Stimulated activated CD8-positive, alpha-beta memory T cell treated with anti-CD3 and anti-CD28 coated beads, Interleukin-7, amount 100 ng/mL, for 1 hour (primary cell): ENCODE measurements at places on chromosomes 6 and 20.
A peak's percentile ranks its signal among the peaks of the same experiment; 100 is the strongest.

GRCh38 chr20:588932-589672 lies 21.0 kb downstream of the TCF15 start:
- no peak for DNase-seq

DNA sequence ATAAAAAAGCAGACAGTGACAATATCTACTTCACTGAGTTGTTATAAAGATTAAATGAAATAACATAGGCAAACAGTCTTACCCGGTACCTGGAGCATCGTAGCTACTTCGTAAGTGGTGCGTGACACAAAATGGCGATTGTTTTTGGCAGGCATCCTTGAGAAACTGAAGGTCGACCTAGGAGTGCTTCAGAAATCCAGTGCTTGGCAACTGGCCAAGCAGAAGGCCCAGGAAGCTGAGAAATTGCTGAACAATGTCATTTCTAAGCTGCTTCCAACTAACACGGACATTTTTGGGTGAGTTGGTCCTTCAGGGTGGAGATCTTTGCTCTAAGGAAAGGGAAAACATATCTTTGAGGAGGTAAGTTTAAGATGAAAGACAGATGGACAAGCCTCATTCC lies 4.8 kb downstream of the BPIFA2 start:
- DNase-seq: no peak

- no peak for DNase-seq
These were observed 4.5 kb upstream of the SPDEF start for GRCh38 chr6:34560366-34561226.

DNA sequence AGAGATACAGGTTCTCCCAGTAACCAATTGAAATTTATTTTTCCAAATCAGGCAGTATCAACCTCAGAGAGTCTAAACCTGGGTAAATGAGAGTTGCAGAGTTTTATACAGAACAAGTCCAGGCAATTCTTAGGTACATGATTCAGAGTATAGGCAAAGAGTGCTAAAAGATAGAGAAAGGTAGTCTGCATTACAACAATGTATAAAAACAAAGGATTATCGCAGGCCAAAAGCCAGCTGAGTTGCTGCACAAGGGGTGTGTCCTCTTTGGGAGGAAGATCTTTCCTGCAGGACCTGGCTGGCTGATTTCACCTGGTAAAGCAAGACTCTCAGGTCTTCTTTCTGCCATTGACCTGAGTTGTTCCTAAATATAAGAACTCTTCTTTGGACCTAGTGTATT lies 48.9 kb upstream of the ECHDC1 start:
- DNase-seq: no peak

- no peak for DNase-seq
These were observed 26.3 kb downstream of the SLC13A3 start for GRCh38 chr20:46624946-46625345.

DNA sequence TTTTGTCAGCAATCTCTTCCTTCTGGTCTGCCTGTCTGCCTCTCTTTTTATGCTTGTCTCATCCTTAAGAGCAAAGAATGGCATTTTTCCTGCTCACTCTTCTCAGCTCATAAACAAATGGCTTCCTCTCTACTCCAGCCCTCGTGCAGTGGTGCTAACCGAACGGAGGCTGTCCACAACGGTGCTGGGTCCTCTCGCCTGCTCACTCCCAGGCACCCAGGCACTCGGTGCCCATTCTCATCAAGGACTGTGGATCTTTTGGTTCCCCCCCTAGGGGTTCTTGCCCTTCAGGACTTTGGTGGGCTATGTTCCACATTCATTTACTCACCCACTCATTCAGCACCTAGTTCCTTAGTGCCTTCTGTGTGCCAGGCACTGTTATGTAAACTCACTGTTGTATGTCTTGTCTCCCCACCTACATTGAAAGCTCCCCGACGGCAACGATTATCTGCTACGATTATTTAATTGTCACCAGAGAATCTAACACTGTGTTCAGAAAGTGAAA lies 113.9 kb downstream of the FYN start:
- DNase-seq: no peak

DNA sequence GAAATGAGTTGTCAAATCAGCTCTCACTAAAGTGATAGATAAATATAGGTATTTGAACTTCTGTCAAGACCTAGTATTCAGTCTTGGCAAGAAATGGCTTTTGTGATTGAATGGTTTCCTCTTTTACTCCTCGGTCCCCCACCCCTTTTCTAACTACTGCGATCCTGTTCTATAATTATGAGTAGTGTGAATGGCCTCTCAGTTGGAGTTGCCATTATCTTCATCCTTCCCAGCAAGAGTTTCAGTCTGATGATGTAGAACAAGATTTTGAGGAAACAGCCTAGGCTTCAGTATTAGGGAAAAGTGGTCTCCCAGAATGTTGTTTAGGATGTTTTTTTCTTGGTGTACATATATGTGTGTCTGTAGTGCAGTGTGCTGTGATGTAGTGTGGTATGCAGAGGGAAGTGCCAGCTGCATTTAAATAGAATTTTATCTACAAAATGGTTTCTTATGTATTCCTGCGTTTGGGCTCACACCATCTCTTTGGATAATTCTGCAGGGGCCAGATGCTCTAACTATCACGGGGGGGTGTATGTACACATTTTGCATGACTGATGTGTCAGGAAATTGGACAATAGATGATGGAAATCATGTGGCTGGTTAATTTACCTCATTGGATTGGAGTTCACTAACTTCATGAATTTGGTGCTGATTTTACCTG lies 180.1 kb upstream of the MMS22L start:
- no peak for DNase-seq

GRCh38 chr20:18101125-18101810 lies 36.4 kb upstream of the KAT14 start:
- DNase-seq: no peak

DNA sequence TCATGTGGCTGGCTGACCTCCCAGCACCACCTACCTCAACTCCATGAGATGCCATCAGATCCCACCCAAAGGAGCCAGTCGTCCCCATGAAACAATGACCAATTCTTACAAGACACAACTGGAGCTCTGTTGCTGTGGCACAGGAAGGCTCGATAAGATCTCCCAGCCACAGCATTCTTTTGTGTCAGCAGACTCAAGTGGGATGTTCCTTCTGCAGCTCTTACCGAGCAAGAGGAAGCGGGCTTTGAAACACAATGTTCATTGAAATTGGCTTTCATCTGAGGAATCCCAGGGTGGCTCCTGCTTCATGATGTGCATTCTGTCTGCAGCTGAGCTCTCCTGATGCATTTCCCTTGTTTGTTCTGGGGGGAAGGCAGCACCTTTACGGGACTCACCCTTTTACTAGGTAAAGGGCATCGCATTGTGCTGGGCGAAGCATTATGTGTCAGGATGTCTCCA lies 222.0 kb upstream of the SGK1 start:
- no peak for DNase-seq

DNA sequence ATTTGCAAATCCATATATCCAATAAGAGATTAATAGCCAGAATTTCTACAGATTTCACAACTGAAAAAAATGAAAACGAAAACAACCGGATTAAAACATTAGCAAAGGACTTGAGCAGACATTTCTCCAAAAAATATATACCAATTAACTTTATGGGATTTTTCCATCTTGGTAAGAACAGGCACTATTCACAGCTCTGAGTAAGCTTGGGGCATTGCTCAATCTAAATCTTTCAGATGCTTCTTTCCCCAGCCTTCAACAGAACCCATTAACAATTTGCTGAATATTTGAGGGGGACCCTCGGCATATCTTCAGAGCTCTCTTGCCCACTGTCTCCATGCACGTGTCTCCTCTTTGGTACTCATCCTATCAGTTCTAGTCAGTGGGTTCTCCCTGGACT lies 111.7 kb upstream of the CD93 start:
- no peak for DNase-seq

- DNase-seq: no peak
These were observed 483 bp downstream of the SMIM26 start for GRCh38 chr20:18567739-18568091.

DNA sequence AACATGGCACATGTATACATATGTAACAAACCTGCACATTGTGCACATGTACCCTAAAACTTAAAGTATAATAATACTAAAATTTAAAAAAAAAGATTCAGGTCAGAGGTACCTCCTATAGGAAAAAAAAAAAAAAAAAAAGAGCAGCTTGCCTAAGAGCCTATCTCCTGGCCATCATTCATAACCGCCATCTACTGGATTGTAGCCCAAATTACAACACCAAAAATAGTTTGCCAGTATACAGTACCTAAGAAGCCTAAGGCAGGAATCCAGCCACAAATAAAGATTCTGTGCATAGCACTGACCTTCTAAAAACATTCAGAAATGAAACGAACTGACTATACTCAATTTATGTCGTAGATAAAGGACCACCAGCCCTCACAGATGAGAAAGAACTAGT lies 438.4 kb upstream of the ADGRB3 start:
- DNase-seq: no peak

- no peak for DNase-seq
These were observed 9.9 kb upstream of the PCIF1 start for GRCh38 chr20:45924391-45925261.

GRCh38 chr6:159693128-159693893 lies at the start of gene SOD2:
TSS of gene SOD2 (minus strand) at chr6:159693241. CDS start at chr6:159693167, 74 bp downstream.
- DNase-seq: peak; percentile 62

DNA sequence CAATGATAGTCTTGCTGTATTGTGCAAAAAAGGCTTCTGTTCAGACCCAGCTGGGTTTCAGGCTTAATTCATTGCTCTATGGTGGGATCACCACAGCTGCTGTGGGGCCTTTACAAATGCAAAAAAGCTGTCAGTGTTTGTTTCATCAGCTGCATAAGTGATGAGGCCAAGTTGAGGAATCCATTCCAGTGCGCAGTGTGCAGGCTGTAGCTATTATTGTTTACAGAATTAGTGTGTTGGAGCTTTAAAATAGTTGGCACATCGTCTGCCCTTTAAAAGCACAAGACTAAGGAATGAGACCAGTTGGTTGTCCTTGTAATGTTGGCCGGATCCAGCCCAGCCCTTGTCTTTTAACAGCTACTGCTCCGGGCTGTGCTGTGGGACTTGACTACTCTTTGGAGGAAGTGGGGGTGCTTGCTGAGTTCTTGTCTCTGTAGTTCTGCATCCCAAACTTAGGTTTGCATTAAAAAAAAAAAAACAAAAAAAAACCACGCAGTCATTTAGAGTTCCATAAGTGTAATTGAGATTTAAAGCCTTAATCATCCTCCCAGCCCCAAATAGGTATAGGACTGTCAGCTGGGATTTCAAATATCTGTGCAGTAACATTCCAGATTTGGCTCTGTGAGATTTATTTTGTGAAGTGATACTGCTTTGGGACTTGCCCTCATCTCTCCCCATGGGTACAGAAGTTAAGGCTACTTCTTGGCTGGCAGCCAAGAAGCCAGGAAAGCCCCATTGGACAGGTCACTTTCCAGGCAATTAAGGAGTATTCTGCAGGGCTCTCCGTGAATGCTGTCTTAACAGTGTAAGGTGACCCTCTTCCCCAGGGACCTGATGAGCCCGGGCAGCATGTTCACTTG lies 19.3 kb downstream of the JARID2 start:
- DNase-seq: no peak

- no peak for DNase-seq
These were observed 34.0 kb upstream of the NUP153 start for GRCh38 chr6:17740559-17741220.

DNA sequence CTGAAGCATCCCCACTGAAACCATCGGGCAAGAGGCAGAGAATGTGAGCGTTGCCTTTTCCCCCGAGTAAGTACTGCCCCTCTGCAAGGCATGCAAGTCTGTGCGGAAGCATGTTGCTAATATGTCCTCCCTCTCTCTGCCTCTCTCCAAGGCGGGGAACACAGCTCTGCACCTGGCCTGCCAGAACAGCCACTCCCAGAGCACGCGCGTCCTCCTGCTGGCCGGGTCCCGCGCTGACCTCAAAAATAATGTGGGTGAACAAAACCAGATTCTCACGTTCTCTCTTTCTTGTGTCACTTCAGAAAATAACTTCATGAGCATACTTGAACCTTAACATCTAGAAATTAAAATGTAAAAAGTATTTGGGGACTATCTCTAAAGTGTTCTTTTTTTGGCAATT lies 26.4 kb downstream of the LYRM2 start:
- no peak for DNase-seq

DNA sequence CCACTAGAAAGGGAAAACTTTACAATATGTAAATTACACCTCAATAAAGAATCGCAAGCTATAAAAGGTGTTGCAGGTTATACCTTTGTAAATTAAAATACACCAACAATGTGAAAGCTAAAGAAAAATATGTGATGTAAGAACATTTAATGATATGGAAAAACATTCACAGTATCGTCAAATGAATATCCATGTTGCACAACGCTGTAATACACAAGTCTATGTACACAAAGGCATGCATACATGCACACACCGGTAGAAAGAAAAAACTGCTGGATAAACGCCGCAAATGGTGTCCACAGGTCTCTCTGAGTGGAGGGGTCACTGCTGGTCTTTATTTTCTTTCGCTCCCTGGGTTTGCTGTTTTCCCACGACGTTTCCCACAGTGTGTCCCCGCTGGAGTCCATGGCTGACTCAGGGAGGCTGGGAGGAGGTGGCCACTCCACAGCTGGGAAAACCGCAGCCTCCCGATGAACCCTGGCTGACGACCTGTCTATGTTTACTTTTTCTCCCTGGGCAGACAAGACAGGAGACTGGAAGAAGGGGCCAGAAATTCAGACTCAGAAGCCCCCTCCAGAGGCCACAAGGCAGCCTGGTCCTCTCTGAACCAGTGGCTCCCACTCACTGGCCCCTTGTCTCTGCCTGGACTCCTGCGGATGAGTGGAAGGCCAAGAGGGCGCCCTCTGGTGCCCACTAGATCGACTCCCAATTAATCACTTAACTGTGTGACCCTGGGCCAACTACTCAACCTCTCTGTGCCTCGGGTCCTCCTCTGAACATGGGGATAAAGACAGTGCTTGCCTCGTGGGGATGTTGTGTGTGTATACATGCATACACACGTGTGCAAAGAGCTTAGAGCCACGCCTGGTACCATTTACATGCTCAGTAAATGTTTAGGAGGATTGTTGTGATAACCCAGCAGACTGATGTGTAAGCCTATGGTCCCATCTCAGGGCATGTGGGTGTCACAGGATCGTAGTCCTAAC lies 12.8 kb upstream of the BPI start:
- DNase-seq: no peak

- no peak for DNase-seq
These were observed 333.8 kb downstream of the TFAP2A start for GRCh38 chr6:10081075-10081474.

GRCh38 chr20:25372584-25373336 lies 17.9 kb downstream of the ABHD12 start:
- DNase-seq: no peak

DNA sequence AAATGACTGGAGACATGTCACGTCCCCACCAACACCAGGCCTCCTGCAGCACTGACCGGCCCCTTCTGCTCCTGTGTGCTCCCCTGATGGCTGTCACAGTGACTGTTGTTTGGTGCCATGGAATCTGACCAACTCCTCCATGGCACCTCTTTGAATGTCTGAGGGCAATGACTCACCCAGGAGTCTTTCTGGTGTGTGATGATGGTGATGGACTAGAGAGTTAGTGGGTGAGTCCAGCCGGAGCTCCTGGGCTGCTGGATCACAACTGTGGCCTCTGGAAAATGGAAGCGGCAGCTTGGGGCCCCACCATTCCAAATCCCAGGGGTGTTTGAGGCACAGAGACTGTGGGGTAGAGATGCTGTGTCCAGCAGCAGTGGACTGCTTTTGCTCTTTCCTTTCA lies 133.3 kb downstream of the TFAP2C start:
- DNase-seq: no peak

- DNase-seq: no peak
These were observed at the start of gene NOL4L for GRCh38 chr20:32585011-32585585. TSS of gene NOL4L (minus strand) at chr20:32585333. CDS start at chr20:32584890, 443 bp downstream.

- no peak for DNase-seq
These were observed 19.0 kb upstream of the TRDN start for GRCh38 chr6:123655521-123656306.
